Osteocyte (in vitro differentiated cells): ENCODE measurements at places on chromosomes 6 and 20. TPM values are rescaled to one million over a fixed set of nuclear protein-coding genes. Genes with fewer than 3 reads are reported as not detected.

DNA sequence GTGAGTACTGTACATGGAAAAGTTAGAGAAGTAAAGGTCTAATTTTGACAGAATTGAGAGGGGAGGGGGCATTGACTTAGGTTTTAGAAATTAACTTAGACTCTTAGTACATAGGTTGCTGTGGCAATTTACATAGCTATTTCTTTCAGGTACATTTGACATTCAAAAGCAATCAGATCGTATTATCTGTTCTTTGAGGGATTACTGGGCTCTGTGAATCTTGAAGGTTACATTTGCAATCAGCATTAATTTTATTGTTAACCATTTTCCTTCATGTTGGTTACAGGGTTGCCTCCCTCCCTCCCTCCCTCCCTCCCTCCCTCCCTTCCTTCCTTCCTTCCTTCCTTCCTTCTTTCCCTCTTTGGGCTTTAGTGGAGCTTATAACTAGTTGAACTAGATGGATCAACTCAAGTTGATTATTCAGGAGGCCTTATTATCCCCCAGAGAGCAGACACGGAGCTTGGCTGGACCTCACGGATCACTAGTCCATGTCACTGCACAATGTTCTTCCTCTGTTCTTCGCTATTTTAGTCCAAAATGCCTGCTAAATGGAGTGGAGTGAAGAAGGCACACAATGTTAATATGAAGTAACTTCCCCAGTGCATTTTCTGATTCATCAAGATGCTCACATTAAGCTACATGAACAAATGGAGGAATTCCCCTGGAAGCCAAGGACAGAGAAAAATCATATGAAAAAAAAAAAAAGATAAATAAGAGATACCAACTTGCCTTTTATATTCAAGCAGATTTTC is 87.8 kb downstream of the PLCB4 start:
- no peak for DNase-seq

- DNase-seq = no peak
Measured at GRCh38 chr6:142448091-142448729, 146.4 kb downstream of the ADGRG6 start.

- DNase-seq = no peak
Measured at GRCh38 chr20:18258126-18258860, 30.0 kb upstream of the ZNF133 start.

GRCh38 chr6:80234908-80235307 is 128.4 kb downstream of the BCKDHB start:
- DNase-seq = no peak

- no peak for DNase-seq
Measured at GRCh38 chr20:10470276-10470675, 35.2 kb downstream of the SLX4IP start.

DNA sequence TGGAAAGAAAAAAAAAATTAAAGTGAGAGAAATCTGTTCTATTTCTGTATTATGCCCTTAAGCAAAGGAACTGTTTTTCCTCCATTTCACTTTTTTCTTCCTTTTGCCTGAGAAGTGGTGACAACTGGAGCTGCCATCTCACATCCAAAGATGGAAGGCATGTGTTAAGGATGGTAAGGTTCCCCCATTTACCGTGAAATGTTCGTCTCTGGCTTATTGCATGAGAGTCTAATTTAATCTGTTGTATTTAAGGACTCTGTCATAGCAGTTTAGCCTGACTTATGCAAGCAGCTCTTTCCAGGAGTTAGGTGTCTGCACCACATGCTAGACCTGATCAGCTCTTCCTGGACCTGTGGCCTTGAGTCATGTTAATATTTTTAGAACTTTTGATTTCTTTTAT is 389.5 kb upstream of the MAP3K7 start:
- DNase-seq = no peak

DNA sequence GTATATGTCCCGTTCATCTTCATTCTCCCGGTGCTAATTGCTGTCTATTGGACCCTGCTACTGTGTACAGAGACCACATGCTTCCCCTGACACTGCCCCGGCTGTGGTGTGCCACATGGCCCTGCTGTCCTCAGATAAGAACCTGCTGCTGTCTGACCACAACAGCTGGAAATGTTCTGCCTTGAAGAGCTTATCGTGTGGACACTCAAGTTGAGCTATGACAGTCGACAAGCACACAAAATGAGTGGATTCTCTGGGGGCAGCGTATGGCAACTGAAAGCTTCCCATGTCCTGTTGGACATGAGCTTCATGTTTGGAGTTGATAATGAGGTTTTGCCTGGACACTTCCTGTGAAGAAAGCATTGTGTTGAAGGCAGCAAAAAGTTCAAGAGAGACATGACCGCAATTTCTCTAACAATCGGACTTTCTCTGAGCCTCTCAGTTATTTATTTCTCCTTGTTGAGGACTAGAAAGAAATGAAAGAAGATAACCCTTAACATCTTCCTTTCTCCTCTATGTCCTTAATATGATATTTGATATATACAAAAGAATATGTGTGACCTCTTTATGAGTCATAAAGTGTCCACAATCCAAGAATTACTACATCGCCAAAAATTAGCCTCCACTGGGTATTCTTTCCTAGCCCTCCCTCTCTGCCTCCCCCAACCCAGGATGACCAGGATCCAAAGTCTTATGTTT is 187.1 kb upstream of the TCF21 start:
- no peak for DNase-seq

DNA sequence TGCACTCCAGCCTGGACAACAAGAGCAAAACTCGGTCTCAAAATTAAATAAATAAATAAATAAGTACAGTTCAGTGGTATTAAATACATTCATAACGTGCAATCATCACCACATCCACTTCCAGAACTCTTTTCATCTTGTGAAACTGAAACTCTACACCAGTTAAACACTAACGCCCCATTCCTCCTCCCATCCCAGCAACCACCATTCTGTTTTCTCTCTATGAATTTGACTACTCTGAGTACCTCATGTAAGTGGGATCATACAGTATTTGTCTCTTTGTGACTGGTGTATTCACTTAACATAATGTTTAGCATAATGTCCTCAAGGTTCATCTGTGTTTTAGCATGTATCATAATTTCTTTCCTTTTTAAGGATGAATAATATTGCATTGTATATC is 29.1 kb upstream of the SCML4 start:
- no peak for DNase-seq

DNA sequence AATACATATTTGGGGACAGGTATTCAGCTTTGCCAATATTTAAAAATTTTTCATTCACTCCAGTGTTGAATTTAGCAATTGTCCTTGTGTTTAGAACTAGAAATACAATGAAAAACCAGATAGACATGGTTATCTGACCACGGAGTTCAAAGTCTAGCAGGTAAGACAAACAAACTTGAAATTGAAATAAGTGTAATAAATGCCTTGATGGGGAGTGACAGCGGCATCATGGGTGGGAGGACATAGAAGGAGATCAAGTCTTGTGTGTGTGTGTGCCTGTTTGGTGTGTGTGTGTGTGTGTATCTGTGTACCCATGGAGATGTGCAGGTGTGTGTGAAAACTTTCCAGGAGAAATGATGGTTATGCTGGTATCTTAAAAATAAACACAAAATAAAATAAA is 750.0 kb upstream of the CITED2 start:
- DNase-seq = no peak

DNA sequence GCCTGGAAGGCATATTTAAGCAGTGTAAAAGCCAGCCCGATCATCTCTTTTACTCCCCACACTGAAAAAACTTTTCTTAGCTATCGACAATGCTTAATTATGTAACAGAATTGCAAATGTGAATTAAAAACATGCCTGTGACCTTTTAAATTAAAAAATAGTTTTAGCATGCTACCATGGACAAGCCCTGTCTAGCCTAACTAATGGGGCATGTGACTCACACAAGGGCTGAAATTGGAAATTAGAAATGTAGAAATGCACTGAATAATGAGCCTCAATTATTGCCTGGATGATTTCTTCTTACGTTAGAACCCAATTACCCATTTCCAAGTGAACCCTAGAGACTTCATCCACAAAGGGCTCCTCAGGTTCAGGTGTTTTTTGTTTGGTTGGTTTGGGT is 82.7 kb downstream of the SIM1 start:
- DNase-seq = no peak

- no peak for DNase-seq
Measured at GRCh38 chr6:38336922-38337321, 302.8 kb downstream of the BTBD9 start.

- no peak for DNase-seq
Measured at GRCh38 chr6:148952147-148953035, 205.6 kb downstream of the UST start.

DNA sequence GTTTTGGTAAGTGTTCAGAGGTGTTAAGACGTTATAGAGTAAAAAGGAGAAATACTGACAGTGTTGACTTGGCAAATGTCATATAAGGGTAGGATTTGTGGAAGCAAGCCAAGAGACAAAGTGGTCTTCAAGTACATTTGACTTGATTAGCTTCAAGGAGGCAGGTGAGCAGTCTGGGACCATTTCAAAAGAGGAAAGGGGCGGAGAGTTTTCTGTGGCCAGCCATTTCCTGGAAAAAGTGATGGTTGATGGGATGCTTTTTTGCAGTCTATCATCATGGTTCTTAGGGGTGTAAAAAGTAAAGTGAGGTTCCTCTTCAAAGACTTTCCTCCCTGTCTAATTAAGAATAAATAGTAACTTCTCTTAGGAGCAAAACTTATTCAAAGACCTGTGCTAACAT is 28.7 kb downstream of the FKBP1A start:
- DNase-seq = no peak

GRCh38 chr6:9606435-9607134 is 808.3 kb downstream of the TFAP2A start:
- no peak for DNase-seq

DNA sequence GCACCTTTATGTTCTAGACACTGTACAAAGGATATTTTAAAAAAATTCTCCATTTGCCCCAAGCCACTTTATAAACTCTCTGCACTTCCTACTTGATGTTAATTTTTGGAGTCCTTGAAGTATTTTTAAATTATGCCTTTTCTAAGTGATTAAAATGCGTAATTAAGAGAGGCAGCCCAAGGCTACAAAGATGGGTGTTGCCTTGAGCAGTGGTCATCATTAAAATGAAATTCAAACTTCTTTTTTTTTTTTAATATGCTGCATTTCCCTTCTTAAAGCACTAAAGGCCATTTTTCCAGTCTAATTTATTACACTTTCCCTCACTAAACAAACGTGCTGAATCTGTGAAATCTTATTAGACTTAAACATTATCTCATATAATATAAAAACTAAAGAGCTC is 102.4 kb downstream of the IMPG1 start:
- no peak for DNase-seq

Gene ABHD16B
- not detected in 2 replicates for total RNA-seq

Gene SLC52A3
- total RNA-seq = not detected in 2 replicates
